ENCODE measurements at places on chromosomes 7 and 10.
A peak's percentile ranks its signal among the peaks of the same experiment; 100 is the strongest.

- DNase-seq: no peak
Observed at GRCh38 chr10:69647819-69648218, 17.8 kb downstream of the FAM241B start.

GRCh38 chr10:51063659-51064535, 10.4 kb upstream of the PRKG1 start:
- DNase-seq: no peak

DNA sequence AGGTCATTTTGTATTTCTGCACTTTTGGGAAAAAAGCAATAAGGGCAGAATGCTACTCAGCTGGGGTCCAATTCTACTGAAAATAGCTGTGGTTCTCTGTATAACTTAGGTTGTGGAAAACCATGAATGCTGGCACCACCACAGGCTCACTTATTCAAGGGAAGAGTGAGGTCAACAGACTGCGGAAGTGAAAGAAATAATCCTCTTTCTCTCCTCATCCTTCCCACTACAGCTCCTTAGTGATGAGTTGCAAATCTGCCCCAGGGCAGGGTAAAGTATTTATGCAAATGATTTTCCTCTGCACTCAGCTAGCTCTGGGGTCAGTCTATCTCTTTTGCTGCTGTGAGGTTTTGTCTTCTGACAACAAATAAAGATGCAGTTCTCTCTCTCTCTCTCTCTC, 74.1 kb upstream of the PTPRZ1 start:
- no peak for DNase-seq

- no peak for DNase-seq
Observed at GRCh38 chr7:79403879-79404278, 49.6 kb downstream of the MAGI2 start.

DNA sequence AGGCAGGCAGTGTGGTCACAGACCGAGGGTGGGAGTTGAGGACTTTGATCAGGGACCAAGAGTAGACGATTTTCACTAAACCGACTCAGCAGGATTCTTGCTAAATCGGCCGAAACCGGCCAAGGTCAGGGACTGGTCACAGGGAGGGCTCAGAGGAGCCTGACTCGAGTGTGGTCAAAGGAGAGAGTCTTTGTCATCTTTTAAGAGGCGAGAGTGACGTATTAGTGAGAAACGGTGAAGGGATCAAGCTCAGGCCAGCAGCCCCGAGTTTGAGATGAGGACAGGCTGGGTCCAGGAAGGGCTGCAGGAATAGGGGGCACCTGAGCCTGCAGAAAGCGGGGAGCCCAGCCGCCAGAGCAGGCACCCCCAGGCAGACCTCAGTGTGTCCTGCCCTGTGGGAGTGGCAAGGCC, 41.6 kb upstream of the FAM20C start:
- DNase-seq: no peak

DNA sequence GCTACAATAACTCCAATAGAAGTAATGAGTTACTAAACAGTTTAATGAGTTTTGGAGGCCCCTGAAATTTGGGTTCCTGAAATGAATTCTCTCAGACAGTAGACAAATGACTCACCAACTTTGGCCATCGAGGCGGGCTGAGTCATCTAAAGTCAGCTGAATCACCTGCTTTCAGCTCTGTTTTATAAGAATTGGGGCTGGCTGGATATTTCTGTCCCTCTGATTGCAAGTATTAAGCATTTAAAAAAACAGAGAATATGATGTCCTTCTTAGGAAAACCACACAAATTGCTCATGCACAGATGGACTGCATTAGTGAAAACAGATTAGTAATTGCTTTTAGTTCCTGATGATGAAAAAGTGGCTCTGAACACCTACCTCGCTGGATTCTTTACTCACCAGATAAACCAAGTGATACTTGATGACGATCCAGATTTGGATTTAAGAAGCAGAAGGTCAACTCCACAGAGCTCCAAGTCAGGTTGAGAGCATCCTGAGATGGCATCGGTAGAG, 59.1 kb downstream of the ZNF365 start:
- DNase-seq: peak; percentile 54

GRCh38 chr7:134547397-134548054, 1.4 kb upstream of the AKR1B15 start:
- DNase-seq: peak; percentile 38

GRCh38 chr7:14936554-14936953, 34.0 kb upstream of the DGKB start:
- DNase-seq: no peak

- DNase-seq: no peak
Observed at GRCh38 chr10:51034769-51035168, 39.5 kb upstream of the PRKG1 start.
